ENCODE measurements at places on chromosomes 4 and X. TPM values are rescaled to one million over a fixed set of nuclear protein-coding genes. Genes with fewer than 3 reads are reported as not detected.

SSX4 gene
- not detected for total RNA-seq

DNA sequence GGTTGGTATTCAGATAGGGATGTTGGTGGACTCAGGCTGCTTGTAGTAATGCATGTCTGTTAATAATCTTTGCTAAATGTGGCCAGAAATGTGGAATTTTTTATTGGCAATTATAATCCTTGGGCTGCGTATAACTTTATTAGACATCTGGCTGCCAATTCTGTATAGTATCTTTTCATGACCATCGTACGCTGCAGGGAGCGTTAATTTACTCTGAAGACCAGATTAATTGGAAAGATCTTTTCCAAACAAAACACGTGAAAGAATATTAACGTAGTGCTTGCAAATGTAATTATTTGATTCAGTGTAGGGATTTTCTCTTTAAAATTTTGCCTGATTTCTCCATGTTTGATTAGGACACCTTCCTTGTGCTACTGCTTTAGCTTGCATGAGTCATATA is 38.8 kb upstream of the FTHL17 start:
- no peak for DNase-seq
- no peak overlapping the region for H3K27ac ChIP-seq
- H3K36me3 ChIP-seq = no peaks in the 10 kb centered on the region

ZAR1 gene
- total RNA-seq = not detected

- no peak for DNase-seq
- no peaks in the 10 kb centered on the region for H3K4me1 ChIP-seq
- no peak overlapping the region for H3K4me3 ChIP-seq
- no peak overlapping the region for H3K27ac ChIP-seq
- no peaks in the 10 kb centered on the region for H3K27me3 ChIP-seq
These were observed 253.5 kb downstream of the PCDH10 start for GRCh38 chr4:133402616-133403015.

GRCh38 chr4:188168726-188169373 is 29.6 kb downstream of the TRIML1 start:
- H3K36me3 ChIP-seq = no peaks in the 10 kb centered on the region
- no peaks in the 10 kb centered on the region for H3K4me1 ChIP-seq
- no peak overlapping the region for H3K27ac ChIP-seq
- no peaks in the 10 kb centered on the region for H3K27me3 ChIP-seq

DNA sequence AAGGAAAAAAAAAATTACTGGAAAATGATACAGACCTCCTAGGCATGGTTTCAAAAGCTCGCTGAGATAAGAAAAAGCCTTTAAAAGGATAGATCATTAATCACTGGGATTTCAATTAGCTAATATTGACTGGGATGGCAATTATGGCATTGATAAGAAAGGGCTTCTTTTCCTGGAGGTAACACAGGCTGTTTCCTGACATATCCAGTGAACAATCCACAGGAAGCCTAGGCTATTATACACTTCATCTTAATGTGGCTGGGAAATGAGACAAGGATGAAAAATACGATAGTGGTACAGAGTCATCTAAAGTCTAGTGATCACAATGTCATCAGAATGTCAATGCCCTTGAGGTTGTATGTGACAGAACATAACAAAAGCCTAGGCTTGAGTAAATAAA is 1579.3 kb downstream of the C4orf33 start:
- H3K27ac ChIP-seq = no peak overlapping the region
- H3K27me3 ChIP-seq = no peaks in the 10 kb centered on the region
- no peak for DNase-seq
- no peaks in the 10 kb centered on the region for H3K4me1 ChIP-seq

GRCh38 chr4:182778222-182778982 is 138.8 kb downstream of the DCTD start:
- H3K27me3 ChIP-seq = no peaks in the 10 kb centered on the region
- H3K36me3 ChIP-seq = no peaks in the 10 kb centered on the region
- H3K4me3 ChIP-seq = no peak overlapping the region

DNA sequence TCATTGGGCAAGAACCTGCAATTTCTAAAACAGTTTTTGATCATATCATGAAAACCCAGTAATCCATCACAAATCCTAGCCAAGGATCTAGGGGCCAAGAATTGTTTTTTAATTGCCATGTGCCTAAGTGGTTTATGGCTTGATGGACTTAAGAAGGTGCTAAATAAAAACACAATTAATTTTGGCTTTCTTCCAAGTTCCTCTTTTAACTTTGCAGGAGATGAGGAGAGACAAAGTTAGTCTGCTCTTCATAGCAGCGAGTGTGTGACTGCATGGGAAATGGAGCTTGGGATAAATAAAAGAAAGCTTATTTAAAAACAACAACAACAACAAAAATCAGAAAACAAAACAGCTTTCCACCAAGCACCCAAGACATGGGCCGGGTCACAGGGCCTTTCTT is 41.4 kb downstream of the ARHGEF9 start:
- no peak overlapping the region for H3K4me3 ChIP-seq
- no peak for DNase-seq
- no peaks in the 10 kb centered on the region for H3K27me3 ChIP-seq
- H3K4me1 ChIP-seq = no peaks in the 10 kb centered on the region

CT45A5 gene
- not detected for total RNA-seq

MCF2 gene
- total RNA-seq = not detected

GRCh38 chrX:437661-438390 is 51.1 kb upstream of the PPP2R3B start:
- peaks cover 7% of the 10 kb centered on the region for H3K27me3 ChIP-seq
- H3K4me1 ChIP-seq = no peaks in the 10 kb centered on the region
- no peaks in the 10 kb centered on the region for H3K36me3 ChIP-seq
- no peak overlapping the region for H3K4me3 ChIP-seq

DNA sequence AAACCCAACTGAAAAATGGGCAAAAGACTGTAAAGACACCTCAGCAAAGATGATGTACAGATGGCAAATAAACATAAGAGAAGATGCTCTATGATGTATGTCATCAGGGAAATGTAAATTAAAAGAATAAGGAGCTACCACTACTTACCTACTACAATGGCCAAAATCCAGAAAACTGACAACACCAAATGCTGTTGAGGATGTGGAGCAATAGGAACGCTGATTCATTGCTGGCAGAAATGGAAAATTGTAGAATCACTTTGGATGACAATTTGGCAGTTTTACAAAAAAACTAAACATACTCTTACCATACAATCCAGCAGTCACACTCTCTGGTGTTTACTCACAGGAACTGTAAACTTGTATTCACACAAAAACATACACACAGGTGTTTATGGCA is 222.3 kb upstream of the LDB2 start:
- no peak overlapping the region for H3K27ac ChIP-seq
- no peaks in the 10 kb centered on the region for H3K4me1 ChIP-seq
- H3K36me3 ChIP-seq = no peaks in the 10 kb centered on the region
- H3K27me3 ChIP-seq = no peaks in the 10 kb centered on the region

RASGEF1B gene
- total RNA-seq = 78.6 TPM

- peak; percentile 65 for DNase-seq
- H3K36me3 ChIP-seq = no peaks in the 10 kb centered on the region
- no peak overlapping the region for H3K4me3 ChIP-seq
- H3K4me1 ChIP-seq = peaks cover 5% of the 10 kb centered on the region
- H3K27ac ChIP-seq = no peak overlapping the region
- no peaks in the 10 kb centered on the region for H3K27me3 ChIP-seq
These were observed 345.4 kb upstream of the GATB start for GRCh38 chr4:152106113-152106763.

SRP72 gene
- 59.4 TPM for total RNA-seq

DNA sequence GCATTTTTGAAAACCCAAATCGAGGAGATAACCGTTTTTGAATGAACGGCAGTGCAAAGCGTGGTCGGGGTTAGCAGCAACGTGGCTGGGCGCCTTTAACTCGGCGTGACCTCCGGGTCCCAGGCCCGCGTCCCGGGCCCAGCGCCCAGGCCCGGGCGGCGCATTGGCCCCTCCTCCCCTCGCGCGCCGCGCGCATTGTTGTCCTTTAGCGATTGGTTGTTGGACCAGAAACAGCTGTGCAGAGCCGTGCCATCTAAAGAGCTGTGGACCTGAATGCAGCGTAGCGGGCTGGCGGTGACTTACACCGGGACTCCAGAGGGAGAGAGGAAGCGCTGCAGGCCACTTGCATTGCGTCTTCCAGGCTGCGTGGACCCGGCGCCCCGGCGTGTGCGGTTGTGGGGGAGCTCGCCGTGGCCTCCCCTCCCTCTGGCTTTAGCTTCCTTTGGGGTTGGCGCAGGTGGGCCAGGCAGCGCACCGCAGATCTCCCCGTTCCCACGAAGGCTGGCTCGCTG is at the start of gene STOX2:
Gene STOX2 (plus strand): TSS at position 227 of the 512 bp plus-strand sequence. CDS start 1,484 bp downstream, outside the sequence.
- H3K4me1 ChIP-seq = peaks cover 22% of the 10 kb centered on the region
- H3K36me3 ChIP-seq = no peaks in the 10 kb centered on the region
- H3K27ac ChIP-seq = peak within 1 kb of the TSS; percentile 50
- peak; percentile 84 for DNase-seq

DNA sequence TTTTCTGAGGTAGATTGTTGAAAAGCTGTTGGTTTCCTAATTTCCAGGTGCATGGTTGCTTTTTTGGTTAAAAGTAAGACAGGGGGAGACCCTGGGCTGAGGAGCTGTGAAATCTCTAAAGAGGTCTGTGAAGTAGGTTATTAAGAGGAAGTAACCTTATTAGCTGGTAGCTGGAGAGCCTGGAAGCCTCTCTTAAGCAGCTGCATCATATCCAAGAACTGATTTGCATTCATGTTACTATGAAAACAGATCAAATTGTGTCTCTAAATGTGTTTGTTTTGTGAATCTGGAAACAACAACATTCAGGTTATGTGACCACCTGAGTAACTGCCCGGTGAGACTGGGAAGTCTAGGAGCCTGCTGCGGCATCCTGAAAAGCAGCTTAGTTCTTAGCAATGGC is 54.1 kb downstream of the ARHGAP10 start:
- H3K27ac ChIP-seq = no peak overlapping the region
- H3K4me3 ChIP-seq = no peak overlapping the region
- peaks cover 30% of the 10 kb centered on the region for H3K4me1 ChIP-seq
- no peaks in the 10 kb centered on the region for H3K27me3 ChIP-seq

XG gene
- total RNA-seq = not detected

GRCh38 chrX:45601052-45601451 is 400.4 kb upstream of the DIPK2B start:
- H3K27ac ChIP-seq = no peak overlapping the region
- H3K4me3 ChIP-seq = no peak overlapping the region
- no peaks in the 10 kb centered on the region for H3K4me1 ChIP-seq

DNA sequence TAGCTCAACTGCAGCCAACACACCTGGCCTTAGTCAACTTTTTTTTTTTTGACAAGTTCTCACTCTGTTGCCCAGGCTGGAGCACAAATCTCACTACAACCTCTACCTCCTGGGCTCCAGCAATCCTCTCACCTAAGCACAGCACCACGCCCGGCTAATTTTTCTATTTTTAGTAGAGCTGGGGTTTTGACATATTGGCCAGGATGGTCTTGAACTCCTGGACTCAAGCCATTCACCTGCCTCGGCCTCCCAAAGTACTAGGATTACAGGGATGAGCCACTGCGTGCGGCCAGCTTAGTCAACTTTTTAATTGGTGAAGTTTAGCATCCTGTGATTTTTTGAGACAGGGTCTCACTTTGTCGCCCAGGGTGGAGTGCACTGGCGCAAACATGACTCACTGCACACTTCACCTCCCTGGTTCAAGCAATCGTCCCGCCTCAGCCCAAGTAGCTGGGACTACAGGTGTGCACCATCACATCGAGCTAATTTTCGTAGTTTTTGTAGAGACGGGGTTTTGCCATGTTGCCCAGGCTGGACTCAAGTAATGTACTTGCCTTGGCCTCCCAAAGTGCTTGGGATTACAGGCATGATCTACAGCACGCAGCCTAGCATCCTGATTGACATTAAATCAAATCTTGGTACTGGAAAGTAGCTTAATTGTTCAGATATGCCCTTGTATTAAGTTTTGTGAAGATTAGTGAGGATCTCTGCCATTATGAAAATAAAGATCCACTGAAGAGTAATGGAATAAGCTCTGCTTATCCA is 8.3 kb downstream of the HNRNPDL start:
- peaks cover 12% of the 10 kb centered on the region for H3K4me1 ChIP-seq
- H3K4me3 ChIP-seq = no peak overlapping the region
- no peak overlapping the region for H3K27ac ChIP-seq

- H3K4me1 ChIP-seq = no peaks in the 10 kb centered on the region
- no peaks in the 10 kb centered on the region for H3K27me3 ChIP-seq
- H3K36me3 ChIP-seq = no peaks in the 10 kb centered on the region
- no peak for DNase-seq
These were observed 51.0 kb downstream of the GUCY1B1 start for GRCh38 chr4:155809835-155810234.

- H3K27ac ChIP-seq = no peak overlapping the region
- no peaks in the 10 kb centered on the region for H3K36me3 ChIP-seq
- no peak for DNase-seq
- peaks cover 4% of the 10 kb centered on the region for H3K4me1 ChIP-seq
- no peaks in the 10 kb centered on the region for H3K27me3 ChIP-seq
- no peak overlapping the region for H3K4me3 ChIP-seq
These were observed 150.3 kb upstream of the BCOR start for GRCh38 chrX:40247848-40248622.

DNA sequence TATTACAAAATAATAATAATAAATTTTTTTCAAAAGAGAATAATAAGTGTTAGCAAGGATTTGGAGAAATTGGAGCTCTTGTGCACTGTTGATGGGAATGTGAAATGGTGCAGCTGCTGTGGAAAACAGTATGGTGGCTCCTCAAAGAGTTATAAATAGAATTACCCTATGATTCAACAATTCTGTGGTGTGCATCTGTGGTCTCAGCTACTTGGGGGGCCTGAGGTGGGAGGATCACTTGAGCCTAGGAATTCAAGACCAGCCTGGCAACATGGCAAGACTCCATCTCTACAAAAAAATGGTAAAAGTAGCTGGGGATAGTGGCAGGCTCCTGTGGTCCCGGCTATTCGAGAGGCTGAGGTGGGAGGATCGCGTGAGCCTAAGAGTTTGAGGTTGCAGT is 19.6 kb downstream of the MND1 start:
- no peaks in the 10 kb centered on the region for H3K27me3 ChIP-seq
- H3K27ac ChIP-seq = no peak overlapping the region
- no peaks in the 10 kb centered on the region for H3K36me3 ChIP-seq
- no peak overlapping the region for H3K4me3 ChIP-seq
- no peaks in the 10 kb centered on the region for H3K4me1 ChIP-seq

GRCh38 chr4:121242188-121242750 is 78.1 kb upstream of the TNIP3 start:
- H3K4me3 ChIP-seq = no peak overlapping the region
- H3K27ac ChIP-seq = no peak overlapping the region
- no peak for DNase-seq
- H3K27me3 ChIP-seq = no peaks in the 10 kb centered on the region

DNA sequence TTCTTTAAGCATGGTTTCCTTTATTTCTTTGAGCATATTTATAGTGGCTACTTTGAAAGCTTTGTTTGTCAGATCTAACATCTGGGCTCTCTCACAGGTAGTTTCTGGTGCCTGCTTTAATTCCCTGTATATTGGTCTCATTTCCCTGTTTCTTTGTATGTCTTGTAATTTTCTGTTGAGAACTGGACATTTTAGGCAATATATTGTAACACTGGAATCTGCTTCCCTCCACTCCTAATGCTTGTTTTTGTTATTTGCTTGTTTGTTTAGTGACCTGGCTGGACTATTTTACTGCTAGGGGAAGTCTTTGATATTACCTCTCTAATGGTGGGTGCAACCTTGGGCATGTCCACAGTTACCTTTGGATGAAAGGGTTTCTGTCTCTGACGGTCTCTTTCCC is 25.0 kb downstream of the BMPR1B start:
- H3K27me3 ChIP-seq = no peaks in the 10 kb centered on the region
- no peak for DNase-seq
- no peaks in the 10 kb centered on the region for H3K4me1 ChIP-seq

NDNF gene
- 52.4 TPM for total RNA-seq

GRCh38 chr4:119829326-119829725 is 200.7 kb upstream of the PDE5A start:
- no peak for DNase-seq
- H3K4me3 ChIP-seq = no peak overlapping the region
- H3K27ac ChIP-seq = no peak overlapping the region
- H3K27me3 ChIP-seq = no peaks in the 10 kb centered on the region

Data from upper lobe of left lung (tissue), 6 donors.